ENCODE measurements at places on chromosomes 11 and 22.

DNA sequence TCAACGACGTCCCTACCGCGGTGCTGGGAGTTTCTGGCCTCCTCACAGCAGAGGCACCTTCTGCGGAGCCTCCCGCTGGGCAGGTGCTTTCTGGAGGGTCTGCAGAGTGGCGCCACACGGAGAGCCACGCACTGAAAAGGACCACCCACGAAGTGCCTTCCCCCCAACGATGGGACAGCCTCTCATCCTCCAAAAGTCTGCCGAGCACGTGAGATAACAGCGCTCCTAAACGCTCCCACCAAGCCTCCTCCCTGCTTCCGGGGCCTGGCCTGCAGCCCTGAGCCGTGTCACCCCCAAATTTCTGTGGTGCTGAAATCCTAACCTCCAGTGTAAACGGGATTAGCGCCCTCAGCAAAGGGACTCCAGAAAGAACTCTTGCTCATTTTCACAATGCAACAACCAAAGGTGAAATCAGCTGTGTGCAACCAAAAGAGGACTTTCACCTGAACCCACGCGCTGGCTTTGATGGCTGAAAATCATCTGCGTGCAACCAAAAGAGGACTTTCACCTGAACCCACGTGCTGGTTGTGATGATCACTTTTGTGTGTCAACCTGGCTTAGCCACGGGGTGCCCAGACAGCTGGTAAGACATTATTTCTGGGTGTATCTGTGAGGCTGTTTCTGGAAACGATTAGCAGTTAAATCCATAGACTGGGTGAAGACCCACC lies 924.6 kb downstream of the BRD1 start:
- no peak for DNase-seq

GRCh38 chr11:45809456-45810395 lies 4.8 kb downstream of the SLC35C1 start:
- no peak for DNase-seq

GRCh38 chr22:50102946-50103345 lies 13.1 kb downstream of the MOV10L1 start:
- DNase-seq = no peak

- DNase-seq = no peak
Observed at GRCh38 chr11:96758957-96759356, 369.1 kb downstream of the JRKL start.

GRCh38 chr11:128323381-128323780 lies 264.0 kb downstream of the ETS1 start:
- no peak for DNase-seq

GRCh38 chr11:116865696-116866095 lies 28.3 kb upstream of the APOA1 start:
- DNase-seq = no peak

GRCh38 chr11:94728541-94728940 lies 39.6 kb upstream of the AMOTL1 start:
- DNase-seq = no peak

- no peak for DNase-seq
Observed at GRCh38 chr11:62770778-62771143, 435 bp upstream of the TAF6L start.

- DNase-seq = no peak
Observed at GRCh38 chr11:1876361-1877063, 15.2 kb downstream of the PRR33 start.

DNA sequence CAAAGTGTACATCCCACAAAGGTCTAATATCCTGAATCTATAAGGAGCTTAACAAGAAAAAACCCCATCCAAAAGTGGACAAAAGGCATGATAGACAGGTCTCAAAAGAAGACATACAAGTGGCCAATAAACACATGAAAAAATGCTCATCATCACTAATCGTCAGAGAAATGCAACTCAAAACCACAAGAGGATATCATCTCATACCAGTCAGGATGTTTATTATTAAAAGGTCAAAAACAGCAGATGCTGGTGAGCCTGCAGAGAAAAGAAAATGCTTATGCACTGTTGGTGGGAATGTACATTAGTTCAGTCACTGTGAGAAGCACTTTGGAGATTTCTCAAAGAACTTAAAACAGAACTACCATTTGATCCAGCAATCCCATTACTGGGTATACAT lies 12.7 kb downstream of the LGALS12 start:
- no peak for DNase-seq

GRCh38 chr11:114924042-114924441 lies 245.7 kb downstream of the NXPE2 start:
- DNase-seq = no peak

GRCh38 chr11:71182791-71183677 lies 69.3 kb downstream of the SHANK2 start:
- no peak for DNase-seq

GRCh38 chr11:66124564-66124963 lies 54.5 kb downstream of the PACS1 start:
- no peak for DNase-seq

DNA sequence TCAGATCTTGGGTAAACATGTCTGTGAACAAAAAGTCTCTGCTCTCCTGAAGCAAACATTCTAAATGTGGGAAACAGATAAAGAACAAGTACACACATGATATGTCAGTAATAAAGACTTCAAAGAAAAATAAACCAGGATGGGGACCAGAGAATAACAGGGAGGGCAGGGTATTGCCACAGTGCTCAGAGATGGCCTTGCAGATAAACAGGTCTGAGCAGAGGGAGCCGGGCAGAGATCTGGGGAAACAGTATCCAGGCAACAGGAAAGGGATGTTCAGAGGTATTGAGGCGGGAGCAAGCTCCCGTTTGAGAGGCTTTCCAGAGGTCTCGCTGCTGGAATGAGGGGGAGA lies 2.9 kb downstream of the CCDC86 start:
- DNase-seq = no peak

DNA sequence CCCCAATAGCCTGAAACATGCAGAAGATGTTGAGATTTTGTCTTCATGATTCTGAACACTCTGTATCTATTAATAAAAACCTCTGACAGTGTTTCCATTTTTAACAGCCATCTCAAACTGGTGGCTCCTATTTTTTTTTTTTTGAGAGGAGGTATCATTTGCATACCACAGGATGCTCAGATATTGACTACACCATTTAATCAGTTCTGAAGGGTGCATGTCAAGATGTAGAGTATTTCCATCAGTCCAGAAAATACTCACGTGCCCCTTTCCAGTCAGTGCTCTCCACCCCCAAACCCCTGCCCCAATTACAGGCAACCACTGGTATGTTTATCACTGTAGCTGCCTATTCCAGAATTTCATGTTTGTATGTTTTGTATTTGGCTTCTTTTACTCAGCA lies 85.3 kb upstream of the SORL1-AS1 start:
- DNase-seq = no peak

DNA sequence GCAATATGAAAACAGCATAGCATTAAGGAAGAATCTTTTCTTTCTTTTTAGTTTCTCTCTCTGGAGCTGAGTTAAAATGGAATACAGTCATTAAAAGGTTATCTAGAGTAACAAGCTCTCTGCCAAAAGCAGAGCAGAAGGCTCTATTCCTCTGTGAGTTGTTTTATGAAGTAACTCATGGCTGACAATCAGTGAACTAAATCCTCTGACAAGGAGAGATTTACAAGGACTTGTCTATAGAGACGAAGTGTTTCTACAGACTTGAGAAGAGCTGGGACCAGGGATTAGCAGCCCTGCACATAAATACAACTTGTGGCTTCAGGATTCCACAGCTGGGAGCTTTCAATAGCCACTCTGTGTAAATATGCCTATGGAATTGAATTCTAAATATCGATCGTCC lies 192.5 kb upstream of the RAG2 start:
- no peak for DNase-seq

DNA sequence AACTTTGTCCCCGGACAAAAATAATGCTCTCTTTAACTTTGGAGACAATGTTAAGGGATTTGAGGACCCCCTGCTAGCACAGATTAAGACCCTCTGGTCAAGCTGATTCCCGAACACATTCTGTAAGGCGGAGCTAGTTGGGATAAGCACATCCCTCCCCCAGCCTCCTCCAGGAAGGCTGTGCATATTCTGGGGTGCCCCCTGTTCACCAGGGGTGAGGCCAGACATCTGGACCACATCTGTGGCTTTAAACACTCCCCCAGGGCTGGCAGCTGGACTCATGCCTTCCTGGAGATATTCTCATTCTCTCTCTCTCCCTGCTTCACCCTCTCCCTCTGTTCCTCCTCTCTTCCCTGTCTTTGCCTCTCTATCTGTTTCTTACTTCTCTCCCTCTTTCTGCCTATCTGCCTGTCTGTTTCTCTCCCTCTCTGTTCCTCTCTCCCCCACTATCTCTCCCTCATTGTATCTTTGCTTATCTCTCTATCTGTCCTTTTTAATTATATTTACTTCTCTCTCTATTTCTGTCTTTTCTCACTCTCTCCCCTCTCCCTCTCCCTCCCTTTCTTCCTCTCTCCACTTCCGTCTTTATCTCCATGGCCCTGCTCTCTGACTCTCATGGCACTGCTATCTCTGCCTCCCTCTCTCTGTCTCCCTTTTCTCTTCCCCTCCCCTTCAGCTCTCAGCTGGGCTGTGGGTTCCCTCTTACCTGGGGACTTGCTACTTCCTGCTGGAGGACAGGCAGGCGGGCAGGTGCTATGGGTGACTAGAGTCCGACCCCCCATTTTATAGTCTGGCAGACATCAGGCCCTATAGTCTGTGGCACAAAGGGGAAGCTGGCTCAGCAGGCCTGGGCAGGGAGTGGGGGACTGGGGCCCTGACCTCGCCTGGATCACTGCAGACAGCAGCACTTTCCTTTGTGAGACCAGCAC lies at the start of gene CRYBB1:
Gene CRYBB1 (minus strand): TSS at position 757 of the 929 bp plus-strand sequence. CDS start 1,708 bp downstream, outside the sequence.
- DNase-seq = no peak

- DNase-seq = no peak
Observed at GRCh38 chr11:95156916-95157541, 67.4 kb downstream of the ENDOD1 start.

GRCh38 chr11:7016011-7016410 lies 4.1 kb downstream of the ZNF214 start:
- DNase-seq = no peak

GRCh38 chr22:41681616-41682015 lies 7.1 kb downstream of the SNU13 start:
- DNase-seq = no peak

- no peak for DNase-seq
Observed at GRCh38 chr11:43685440-43685839, 4.9 kb downstream of the HSD17B12 start.

DNA sequence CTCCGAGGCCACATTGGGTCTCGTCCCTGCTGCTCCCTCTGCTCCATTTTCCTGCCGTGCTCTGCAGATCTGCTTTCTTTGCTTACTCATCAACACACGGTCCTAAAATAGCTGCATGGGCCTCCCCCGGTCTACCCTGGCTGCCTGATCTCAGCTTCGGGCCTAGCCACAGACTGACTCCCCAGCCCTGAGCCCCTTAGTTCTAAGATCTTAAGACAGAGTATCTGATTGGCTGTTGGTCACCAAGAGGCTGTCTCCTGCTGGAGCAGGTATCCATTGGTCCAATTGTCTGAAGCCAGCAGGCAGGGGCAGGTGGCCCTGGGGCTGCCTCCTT lies 53.7 kb upstream of the NECTIN1 start:
- DNase-seq = no peak

DNA sequence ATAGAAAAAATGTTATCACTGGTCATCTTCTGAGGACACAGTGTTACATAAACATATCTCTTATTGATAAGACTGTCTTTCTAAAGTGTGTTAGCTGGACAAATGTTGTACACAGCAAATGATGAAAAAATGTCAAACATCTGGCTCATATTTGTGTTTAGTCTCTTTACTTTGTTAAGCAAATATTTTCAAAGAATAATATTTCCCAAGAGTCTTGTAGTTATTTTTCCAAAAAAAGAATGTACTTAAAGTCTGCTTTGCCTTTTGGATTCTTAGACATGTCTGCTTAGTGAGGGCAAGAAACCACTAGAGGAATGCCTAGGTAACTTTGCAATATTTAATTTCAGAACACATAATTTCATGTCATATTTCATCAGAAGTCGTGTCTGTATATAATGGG lies 23.9 kb upstream of the CCDC179 start:
- no peak for DNase-seq

GRCh38 chr11:60762851-60763691 lies 6.4 kb downstream of the MS4A15 start:
- no peak for DNase-seq

GRCh38 chr11:126346586-126346940 lies 8.9 kb upstream of the ST3GAL4 start:
- DNase-seq = no peak

DNA sequence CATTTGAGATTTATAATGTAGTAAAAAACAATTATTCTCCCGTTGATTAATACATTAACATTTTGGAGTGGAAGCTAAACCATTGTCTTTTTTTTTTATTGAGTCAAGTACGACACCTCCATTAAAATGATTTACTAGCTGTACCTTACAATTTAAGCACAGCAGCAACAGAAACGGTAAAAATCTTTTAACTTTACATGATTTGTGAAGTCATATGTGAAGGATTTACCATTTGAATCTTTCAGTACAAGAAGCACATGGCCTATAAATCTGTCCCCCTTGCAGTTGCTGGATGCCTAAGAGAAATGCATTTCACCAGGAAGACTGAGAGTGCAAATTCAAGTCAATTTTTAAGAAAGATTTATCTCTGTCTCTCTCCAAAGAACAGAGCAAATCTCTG lies 324.6 kb downstream of the CADM1 start:
- no peak for DNase-seq

GRCh38 chr11:131454490-131454889 lies 84.1 kb downstream of the NTM start:
- no peak for DNase-seq

GRCh38 chr11:31805037-31805628 lies 6.0 kb downstream of the PAX6 start:
- no peak for DNase-seq

DNA sequence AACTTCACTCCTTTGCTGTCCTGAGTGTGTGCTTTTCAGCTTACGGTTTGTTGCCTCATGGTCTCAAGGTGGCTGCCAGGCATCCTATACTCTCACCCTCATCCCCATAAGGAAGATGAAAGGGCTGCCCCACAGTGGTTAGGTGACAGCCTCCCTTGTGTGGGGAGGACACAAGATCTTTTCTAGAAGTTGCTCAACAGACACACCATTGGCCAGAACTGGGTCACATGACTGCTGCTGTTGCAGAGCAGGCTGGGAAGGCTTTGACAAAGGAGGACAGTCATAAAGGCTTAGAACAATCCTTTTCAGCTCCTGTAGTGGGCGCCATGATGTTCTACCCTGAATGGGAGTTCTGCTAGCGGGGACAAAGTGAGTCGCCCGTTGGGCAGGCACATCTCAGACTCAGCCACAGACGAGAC lies 69.7 kb upstream of the RASD2 start:
- no peak for DNase-seq

DNA sequence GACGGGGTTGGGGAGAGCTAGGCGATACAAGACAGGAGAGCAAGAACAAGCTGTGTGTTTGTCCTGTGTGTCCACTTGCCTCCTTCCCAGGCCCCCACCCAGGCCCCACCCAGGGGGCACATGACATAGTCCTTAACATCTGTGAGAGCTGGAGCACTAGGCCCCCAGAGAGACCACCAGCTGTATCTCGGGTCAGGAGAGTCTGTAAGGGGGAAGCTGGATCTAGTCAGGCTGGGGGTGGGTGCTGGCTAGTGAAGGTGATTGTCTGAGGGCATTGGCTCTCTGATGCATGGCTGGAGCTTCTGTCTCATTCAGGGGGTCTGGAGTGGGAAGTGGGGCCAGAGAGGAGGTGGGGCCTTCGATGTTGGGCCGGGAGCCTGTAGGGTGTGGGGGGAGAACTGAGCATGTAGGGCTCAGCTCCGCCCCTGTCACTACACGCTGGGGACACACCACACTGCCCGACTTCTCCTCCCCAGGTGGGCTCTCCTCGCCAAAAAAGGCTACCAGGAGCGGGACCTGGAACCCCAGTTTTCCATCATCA lies 571 bp downstream of the P2RX6 start:
- no peak for DNase-seq

All from stimulated activated CD4-positive, alpha-beta T cell treated with anti-CD3 and anti-CD28 coated beads, Interleukin-4, amount 100 ng/mL, for 4 hours (primary cell).